ENCODE measurements at places on chromosomes 12 and 14. TPM values are rescaled to one million over a fixed set of nuclear protein-coding genes. Genes with fewer than 3 reads are reported as not detected.

Gene LPAR5
- total RNA-seq, result 0.98 TPM

Gene ESR2
- 0.98 TPM for total RNA-seq

DNA sequence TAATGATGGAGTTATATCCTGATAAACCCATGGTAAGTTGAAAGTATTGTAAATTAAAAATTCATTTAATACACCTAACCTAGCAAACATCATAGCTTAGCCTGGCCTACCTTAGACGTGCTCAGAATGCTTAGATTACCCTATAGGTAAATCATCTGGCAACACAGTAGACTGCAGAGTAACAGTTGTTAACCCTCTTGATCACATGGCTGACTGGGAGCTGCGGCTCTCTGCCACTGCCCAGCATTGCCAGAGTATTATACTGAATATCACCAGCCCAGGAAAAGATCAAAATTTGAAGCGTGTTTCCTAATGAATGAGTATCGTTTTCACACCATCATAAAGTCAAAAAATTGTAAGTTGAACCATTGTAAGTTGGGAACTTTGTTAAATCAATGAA, 17.8 kb upstream of the TMPRSS12 start:
- no peak for DNase-seq
- no peaks in the 10 kb centered on the region for H3K27me3 ChIP-seq
- no peaks in the 10 kb centered on the region for H3K4me1 ChIP-seq
- no peak overlapping the region for H3K4me3 ChIP-seq
- H3K36me3 ChIP-seq, result no peaks in the 10 kb centered on the region

DNA sequence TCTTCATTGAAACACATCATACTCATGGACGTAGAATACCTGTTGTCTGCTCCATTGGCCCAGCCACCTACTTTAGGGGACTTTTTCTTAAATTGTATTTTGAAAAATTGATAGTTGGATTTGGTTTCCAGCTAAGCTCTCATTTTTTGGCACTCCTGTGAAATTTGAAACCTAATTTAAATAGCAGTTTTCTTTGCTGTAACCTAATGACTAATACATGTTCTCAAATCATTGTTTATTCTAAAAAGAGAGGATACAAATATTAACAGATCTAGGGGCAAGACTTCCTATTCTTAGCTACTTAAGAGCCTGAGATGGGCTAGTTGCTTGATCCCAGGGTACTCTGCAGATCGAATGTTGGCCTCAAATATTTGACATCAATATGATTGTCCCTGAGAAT, 78.9 kb downstream of the PLEKHA5 start:
- H3K27ac ChIP-seq, result no peak overlapping the region
- no peaks in the 10 kb centered on the region for H3K27me3 ChIP-seq
- no peaks in the 10 kb centered on the region for H3K4me1 ChIP-seq

Gene TRPV4
- total RNA-seq, result 0.64 TPM

GRCh38 chr12:124242529-124243065, 52.3 kb upstream of the RFLNA start:
- H3K27me3 ChIP-seq, result no peaks in the 10 kb centered on the region
- no peak for DNase-seq
- no peaks in the 10 kb centered on the region for H3K36me3 ChIP-seq
- H3K27ac ChIP-seq, result no peak overlapping the region
- no peak overlapping the region for H3K4me3 ChIP-seq
- H3K4me1 ChIP-seq, result no peaks in the 10 kb centered on the region

DNA sequence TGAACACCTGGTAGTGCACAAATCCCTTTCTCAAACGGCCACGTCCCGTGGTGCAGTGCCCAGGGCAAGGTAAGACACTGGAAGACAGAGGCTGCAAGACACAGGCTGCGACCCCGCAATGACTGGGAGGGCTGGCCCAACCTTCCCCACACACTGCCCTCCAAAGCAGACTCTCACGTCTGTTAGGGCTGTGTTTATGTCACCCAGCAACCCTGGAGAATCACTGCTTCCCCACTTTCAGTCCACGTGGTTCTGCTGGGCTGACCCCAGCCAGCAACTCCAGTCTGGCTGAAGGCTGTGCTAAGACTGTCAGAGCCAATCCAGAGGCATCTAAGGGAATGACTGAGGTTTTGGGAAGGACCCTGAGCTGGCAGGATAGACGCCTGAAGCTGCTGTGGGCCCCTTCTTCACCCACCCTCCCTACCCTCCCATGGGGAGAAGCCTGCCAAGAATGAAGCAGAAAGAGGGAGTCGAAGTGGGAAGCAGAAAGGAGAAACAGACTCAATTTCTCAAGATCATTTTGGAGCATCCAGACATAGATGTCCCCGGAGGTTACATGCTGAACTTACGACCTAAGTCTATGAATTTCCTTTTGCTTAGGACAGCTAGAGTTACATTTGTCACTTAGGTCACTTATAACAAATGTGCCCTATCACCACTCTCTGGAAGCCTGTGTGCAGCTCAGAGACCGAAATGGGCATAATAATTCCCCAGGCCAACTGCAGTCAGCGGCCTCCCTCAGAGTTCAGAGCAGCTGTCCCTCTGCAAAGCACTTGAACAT, 11.7 kb downstream of the KDM2B start:
- no peak overlapping the region for H3K4me3 ChIP-seq
- H3K4me1 ChIP-seq, result no peaks in the 10 kb centered on the region
- no peaks in the 10 kb centered on the region for H3K36me3 ChIP-seq
- H3K27ac ChIP-seq, result peak overlapping the region; percentile 10
- no peaks in the 10 kb centered on the region for H3K27me3 ChIP-seq
- DNase-seq, result no peak

Gene CCDC175
- 0.33 TPM for total RNA-seq

DNA sequence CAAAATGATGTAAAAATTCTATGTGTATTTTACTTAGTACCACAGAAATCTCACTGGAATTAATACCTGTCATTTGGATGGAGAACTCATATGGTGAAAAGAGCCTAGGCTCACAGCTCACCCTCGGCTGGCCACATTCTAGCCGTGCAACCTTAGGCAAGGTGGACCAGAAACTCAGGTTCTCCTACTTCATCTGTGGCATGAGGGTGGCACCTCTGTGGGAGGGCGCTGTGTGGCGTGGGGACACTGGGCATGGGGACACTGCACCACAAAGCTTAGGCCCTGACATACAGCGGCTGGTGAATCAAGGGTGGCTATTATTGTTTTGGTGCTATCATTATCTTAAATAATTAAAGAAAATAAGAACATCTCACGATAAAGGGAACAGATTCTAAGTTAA, 47.1 kb downstream of the EML1 start:
- no peaks in the 10 kb centered on the region for H3K27me3 ChIP-seq
- H3K4me3 ChIP-seq, result no peak overlapping the region
- no peak for DNase-seq
- H3K36me3 ChIP-seq, result no peaks in the 10 kb centered on the region

DNA sequence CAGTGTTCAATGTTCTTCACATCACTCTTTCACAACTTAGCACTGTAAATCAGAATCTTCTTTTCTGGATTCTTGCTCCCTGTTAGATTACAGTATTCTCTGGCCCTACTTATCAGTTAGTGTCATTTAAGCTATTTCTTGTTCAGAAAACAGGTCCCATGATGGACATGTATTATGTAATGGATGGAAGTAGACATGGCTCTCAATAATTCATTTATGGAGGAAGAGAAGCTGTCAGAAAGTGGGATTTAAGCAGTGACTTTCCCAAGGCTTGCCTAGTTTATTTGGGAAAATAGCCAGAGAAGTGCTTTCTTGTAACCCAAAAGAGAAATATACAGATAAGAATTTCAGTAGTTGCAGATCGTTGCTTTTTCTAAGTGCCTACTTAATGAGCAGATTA, 1.6 kb downstream of the ERC1 start:
- no peaks in the 10 kb centered on the region for H3K27me3 ChIP-seq
- H3K36me3 ChIP-seq, result no peaks in the 10 kb centered on the region
- H3K4me1 ChIP-seq, result no peaks in the 10 kb centered on the region
- H3K4me3 ChIP-seq, result no peak overlapping the region
- no peak for DNase-seq

- no peak overlapping the region for H3K27ac ChIP-seq
- H3K4me3 ChIP-seq, result no peak overlapping the region
- DNase-seq, result no peak
- H3K27me3 ChIP-seq, result no peaks in the 10 kb centered on the region
- no peaks in the 10 kb centered on the region for H3K36me3 ChIP-seq
- H3K4me1 ChIP-seq, result no peaks in the 10 kb centered on the region
These were observed 14.2 kb downstream of the NOXRED1 start for GRCh38 chr14:77409131-77409533.

Gene AICDA
- total RNA-seq, result 0.96 TPM

Gene PRPH
- total RNA-seq, result 0.96 TPM

DNA sequence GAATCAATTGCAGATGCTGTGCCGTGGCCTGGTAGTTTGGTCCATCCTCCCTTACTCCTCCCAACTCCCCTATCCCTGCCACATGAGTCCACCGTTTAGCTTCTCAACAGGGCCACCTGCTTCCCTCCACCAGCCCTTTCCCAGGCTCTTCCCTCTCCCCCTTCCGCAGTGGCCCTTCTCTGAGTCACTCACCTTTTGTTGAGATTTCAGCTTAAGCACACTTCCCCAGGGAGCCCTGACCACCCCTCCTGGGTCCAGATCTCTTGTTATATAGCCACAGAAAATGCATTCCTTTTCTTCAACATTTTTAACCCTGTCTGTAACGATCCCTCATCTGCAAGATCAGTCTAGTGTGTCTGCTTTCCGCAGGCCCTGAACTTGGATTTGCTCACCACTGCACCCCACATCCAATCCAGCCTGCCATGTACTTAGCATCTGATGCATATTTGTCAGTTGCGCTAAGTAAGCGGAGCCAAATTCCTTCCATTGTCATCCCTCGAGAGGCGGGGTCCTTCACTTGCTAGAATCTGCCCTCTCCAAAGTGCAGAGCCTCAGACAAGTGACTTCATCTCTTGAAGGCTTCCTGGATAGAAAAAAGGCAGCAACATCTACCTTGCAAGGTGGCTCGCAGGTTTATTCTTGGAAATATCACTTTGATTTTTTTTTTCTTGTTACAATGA, 41.1 kb downstream of the TMEM63C start:
- H3K27me3 ChIP-seq, result no peaks in the 10 kb centered on the region
- no peaks in the 10 kb centered on the region for H3K4me1 ChIP-seq
- H3K36me3 ChIP-seq, result no peaks in the 10 kb centered on the region
- H3K4me3 ChIP-seq, result no peak overlapping the region
- DNase-seq, result no peak

- no peak for DNase-seq
- H3K27me3 ChIP-seq, result no peaks in the 10 kb centered on the region
- H3K36me3 ChIP-seq, result no peaks in the 10 kb centered on the region
These were observed 129.6 kb downstream of the GXYLT1 start for GRCh38 chr12:42015051-42015461.

DNA sequence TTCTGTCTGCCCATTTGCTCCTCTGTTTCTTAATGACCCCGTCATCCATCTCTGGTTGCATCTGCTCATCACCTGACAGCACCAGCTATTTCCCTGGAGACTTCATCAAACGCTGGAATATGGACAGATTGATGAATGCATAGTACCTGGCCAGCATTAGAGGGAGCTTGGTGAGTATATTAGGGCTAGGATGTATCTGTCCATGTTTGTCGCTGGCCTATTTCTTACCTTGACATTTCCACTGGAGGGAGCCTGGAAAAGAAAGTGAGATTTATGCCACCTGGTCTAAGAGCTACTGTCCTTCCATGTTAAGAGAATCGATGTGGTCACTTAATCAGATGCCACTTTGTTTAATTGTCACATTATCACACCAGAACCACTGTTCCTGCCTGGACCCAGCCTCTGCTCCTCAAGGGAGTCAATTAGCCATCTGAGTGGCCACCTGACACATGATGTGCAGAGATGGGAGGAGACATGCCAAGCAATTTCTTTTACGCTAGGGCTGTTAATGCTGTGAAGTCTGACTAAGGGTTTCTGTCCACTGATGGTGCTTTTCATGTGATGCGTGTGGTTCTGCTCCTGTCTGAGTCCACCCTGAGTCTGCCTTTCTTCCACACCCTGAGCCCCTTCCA, 75.3 kb upstream of the SFSWAP start:
- peaks cover 29% of the 10 kb centered on the region for H3K27me3 ChIP-seq
- DNase-seq, result no peak
- no peaks in the 10 kb centered on the region for H3K36me3 ChIP-seq
- H3K4me3 ChIP-seq, result no peak overlapping the region

Gene MUCL1
- total RNA-seq, result 4,156 TPM

GRCh38 chr14:53409969-53410368, 256.8 kb upstream of the DDHD1 start:
- H3K4me1 ChIP-seq, result no peaks in the 10 kb centered on the region
- no peaks in the 10 kb centered on the region for H3K36me3 ChIP-seq
- no peak overlapping the region for H3K4me3 ChIP-seq
- no peaks in the 10 kb centered on the region for H3K27me3 ChIP-seq
- no peak overlapping the region for H3K27ac ChIP-seq
- no peak for DNase-seq

Gene PZP
- not detected for total RNA-seq

DNA sequence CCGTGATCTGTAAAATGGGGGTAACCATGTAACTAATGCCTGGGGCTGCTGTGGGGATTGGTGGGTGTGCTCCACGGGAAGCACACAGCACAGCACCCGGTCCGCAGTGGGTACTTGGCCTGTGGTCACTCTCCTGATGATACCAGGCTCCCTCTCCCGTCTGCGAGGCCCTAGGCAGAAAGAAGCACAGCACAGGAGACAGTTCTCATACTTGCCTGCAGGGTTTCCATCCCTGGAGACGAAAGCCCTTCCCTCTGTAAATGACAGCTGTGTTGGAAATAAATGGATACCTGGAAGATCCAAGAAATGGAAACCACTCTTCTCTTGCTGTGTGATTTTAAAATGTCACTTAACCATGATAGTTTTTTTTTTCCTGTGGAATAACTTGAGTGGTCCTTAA, 7.9 kb upstream of the PRMT8 start:
- no peak overlapping the region for H3K4me3 ChIP-seq
- no peaks in the 10 kb centered on the region for H3K4me1 ChIP-seq
- H3K27ac ChIP-seq, result no peak overlapping the region
- no peaks in the 10 kb centered on the region for H3K36me3 ChIP-seq
- DNase-seq, result no peak
- H3K27me3 ChIP-seq, result peaks cover 9% of the 10 kb centered on the region

GRCh38 chr14:61839507-61839906, 77.3 kb downstream of the SNAPC1 start:
- H3K36me3 ChIP-seq, result no peaks in the 10 kb centered on the region
- H3K4me3 ChIP-seq, result no peak overlapping the region
- H3K27me3 ChIP-seq, result no peaks in the 10 kb centered on the region

DNA sequence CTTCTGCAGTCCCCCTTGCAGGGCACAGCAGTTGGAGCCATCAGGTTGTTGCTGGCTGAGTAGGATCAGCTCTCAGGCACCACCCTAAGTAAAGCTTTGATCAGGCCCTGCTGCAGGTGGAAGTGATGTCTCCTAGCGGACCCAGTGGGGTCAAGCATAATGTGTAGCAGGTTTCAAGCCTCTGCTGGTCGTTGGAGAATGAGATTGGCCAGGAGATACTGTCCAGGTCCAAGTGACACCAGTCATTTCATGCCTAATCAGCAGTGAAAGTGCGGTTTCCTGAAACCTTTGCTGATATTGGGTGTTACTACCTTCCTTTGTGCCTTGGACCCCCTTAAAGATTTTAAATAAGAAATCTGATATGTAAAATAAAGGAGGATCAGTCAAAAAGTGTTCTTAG, 72.6 kb downstream of the SUSD6 start:
- H3K4me3 ChIP-seq, result no peak overlapping the region
- no peaks in the 10 kb centered on the region for H3K36me3 ChIP-seq
- DNase-seq, result no peak
- H3K27me3 ChIP-seq, result no peaks in the 10 kb centered on the region
- peaks cover 24% of the 10 kb centered on the region for H3K4me1 ChIP-seq
- H3K27ac ChIP-seq, result peak overlapping the region; percentile 74

GRCh38 chr14:97319691-97320090, 522.5 kb downstream of the VRK1 start:
- H3K4me1 ChIP-seq, result no peaks in the 10 kb centered on the region
- H3K27me3 ChIP-seq, result no peaks in the 10 kb centered on the region
- H3K36me3 ChIP-seq, result no peaks in the 10 kb centered on the region

Gene METTL25
- 25.9 TPM for total RNA-seq

Gene MAP1LC3B2
- 8.5 TPM for total RNA-seq
